ENCODE measurements at places on chromosomes 3 and 15. TPM values are rescaled to one million over a fixed set of nuclear protein-coding genes. Genes with fewer than 3 reads are reported as not detected.

Gene STRA6
- not detected for total RNA-seq

GRCh38 chr3:73556520-73557372 lies 68.0 kb downstream of the PDZRN3 start:
- no peak for DNase-seq

DNA sequence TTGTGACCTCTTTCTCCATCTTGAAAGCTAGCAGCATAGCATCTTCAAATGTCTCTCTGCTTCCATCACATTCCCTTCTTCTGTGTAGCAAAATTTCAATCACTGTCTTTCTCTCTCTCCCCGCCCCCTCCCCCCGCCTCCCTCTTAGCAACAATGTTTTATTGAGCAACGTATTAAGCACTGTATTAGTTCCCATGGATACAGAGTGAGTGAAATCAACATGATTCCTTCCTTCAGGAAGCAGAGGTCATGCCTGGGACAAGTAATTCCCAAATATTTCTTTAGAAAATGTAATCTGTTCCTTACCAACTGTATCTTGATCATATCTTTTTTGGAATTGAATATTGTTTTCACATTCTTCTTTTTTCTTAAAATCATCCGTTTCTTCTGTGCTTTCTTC lies 373.7 kb upstream of the NECTIN3 start:
- DNase-seq, result no peak

DNA sequence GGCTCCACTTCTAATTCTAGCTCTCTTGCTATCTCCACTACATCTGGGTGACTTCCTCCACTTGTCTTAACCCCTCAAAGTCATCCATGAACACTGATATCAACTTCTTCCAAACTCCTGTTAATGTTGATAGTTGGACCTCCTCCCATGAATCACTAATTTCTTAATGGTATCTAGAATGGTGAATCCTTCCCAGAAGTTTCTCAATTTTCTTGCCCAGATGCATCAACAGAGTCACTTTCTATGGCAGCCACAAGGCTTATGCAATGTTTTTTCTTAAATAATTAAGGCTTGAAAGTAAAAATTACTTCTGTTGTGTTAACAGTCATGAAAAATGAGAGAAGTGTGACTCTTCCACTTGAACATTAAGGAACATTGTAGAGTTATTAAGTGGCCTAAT lies 164.3 kb downstream of the PCCB start:
- DNase-seq, result no peak

DNA sequence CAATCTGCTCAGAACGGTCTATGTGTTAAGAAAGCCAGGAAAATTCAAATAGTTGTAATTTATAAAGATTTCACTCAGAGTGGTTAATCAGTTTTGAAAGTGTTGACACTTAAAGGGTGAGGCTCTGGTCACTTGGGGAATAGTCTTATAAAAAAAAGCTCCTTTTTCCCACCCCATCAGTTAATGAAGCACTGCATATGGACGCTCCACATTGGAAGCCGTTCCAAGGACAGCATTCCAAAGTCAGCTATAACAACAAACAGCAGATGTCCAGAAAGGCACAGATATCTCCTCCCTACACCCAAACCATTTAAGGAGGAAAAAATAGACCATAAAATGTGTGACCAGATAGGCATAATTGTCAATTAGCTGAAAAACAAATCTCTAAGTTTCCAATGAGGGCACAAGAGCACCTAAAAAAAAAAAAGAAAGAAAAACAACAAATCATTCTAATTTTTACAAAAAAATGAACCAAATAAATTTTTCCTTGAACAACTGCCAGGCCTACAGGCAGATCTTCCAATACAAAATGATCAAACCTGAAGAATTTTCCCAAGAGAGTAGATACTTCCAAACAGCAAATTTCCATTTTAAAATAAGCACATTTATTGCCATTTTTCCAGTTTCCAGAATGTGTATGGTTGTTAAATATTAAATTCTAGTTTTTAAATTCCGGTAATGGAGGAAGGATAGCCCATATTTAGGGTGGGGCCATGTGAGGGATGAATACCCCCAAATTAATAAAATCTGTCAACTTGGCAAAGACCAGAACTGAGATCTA lies 198.3 kb downstream of the ERC2 start:
- no peak for DNase-seq

DNA sequence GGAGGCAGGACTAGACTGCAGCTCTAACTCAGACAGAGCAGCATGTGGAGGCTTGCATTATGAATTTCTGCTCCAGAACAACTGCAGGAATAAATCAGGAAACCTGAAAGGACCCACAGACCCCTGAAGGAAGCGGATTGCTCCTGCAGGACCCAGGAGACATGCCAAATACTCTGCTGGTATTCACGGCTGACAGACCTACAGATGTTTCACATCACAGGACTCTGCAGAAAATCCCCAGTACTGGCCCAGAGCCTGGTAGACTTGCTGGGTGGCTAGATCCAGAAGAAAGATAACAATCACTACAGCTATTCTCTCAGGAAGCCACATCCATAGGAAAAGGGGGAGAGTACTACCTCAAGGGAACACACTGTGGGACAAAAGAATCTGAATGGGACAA lies 942.1 kb downstream of the AGBL1 start:
- no peak for DNase-seq

DNA sequence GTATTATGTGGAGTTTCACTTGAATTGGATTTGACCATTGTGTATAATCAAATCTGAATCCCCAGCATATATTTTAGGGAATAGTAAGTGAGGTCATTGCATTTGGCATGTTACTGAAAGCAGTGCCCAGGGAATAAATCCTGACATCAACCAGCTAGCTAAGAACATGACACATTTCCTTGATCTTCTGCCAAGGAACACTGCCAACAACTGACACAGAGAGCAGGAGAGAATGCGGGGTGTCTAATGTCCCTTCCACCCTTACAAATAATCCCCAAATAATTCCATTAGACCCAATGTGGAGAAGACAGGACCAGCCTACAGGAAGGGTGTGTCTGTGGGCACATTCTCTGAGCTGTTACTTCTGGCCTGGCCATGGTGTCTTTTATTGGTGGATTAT lies 30.6 kb upstream of the UBE3A start:
- DNase-seq, result no peak

DNA sequence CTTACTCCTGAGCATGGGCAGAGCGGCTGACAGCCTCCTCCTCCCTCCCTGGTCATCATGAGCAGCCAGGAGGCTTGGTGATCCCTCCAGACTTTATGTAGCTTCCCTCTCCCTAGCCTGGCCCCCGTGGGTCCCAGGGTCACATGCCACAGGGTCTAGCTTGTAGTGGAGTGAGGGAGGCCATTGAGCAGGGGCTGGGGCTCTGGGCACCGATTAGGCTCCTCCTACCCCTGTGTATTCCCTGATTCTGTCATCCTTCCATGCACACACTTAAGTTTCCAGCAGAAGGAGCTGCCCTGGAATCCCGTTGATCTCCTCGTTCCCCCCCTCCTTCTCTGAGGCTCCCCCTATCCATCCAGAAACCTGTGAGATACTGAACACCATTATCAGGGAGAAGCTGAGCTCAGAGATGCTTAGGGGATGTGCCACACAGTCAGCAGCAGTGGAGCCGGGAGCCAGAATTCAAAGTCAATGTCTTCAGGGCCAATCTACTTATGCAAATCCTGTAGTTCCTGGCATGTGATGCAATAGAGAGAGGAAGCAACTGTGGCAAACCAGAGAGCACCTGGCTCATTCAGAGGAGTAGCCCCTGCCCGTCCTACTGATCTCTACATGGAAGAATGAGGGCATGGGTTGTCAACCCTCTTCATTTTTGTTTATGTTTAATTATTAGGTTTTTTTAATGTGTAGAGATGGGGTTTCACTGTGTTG lies 17.2 kb downstream of the CCDC33 start:
- DNase-seq, result no peak

- no peak for DNase-seq
Observed at GRCh38 chr3:48797626-48798025, 50.0 kb downstream of the PRKAR2A start.

DNA sequence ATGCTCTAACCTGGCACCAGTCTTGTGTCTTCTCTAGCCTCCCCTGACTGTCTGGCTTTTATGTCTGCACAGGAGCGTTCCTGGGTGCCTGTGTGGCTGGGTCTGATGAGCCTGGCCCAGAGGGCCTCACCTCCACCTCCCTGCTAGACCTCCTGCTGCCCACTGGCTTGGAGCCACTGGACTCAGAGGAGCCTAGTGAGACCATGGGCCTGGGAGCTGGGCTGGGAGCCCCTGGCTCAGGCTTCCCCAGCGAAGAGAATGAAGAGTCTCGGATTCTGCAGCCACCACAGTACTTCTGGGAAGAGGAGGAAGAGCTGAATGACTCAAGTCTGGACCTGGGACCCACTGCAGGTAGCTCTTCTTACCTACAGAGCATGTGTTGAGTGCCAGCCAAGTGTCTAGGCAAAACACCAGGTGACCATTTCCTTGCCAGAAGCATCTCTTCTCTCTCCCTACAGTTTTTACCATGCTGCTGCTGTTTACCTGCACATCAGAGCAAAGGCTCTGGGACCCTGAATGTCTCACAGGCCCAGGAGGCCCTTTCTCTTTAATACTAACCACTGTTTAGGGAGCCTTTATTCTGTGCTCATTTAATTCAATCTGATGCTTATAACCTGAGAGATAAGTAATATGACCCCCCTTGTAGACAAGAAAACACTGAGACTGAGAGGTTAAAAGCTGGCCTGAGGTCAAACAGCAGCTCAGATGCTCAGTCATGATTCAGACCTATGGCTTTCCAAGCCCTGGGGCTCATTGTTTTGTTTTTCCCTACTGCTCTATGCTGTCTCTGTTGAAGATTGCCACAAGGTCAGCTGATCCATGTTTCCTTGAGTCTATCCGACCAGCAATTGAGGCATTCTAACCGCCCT lies 10.4 kb downstream of the PODXL2 start:
- DNase-seq, result no peak

Measured in CD8-positive, alpha-beta memory T cell (primary cell).